ENCODE measurements at places on chromosomes 5 and 9.

DNA sequence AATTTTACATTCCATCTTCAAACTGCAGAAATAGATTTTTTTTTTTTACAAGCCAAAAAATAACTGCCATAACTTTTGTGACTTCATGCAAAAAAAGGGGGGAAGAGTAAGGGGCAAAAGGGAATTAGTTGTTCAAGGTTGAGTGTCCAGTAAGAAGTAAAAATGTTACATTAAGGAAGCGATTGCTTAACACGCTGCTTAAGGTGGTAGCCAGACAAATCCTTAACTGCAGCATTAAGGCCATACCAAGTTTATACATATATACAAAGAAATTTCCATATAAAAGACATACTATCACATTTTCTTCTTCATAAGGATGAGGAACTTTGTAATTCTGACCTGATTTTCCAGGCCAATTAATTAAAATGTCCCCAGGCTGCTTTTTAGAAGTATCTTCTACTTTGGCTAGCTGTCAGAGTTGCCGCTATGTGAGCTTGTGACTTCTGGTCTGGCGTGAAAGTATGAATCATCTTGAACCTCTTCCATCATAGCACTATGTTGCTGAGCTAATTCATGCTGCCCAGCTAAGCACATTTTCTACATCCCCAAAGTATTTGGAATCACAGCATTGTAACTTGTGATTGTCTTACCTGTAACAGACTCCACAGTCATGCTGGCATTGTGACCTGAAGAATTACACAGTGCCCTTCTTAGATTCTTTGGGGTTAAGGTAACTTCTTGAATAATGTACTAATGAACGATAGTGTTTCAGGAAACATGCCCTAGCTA is 40.0 kb downstream of the G3BP1 start:
- no peak for DNase-seq

DNA sequence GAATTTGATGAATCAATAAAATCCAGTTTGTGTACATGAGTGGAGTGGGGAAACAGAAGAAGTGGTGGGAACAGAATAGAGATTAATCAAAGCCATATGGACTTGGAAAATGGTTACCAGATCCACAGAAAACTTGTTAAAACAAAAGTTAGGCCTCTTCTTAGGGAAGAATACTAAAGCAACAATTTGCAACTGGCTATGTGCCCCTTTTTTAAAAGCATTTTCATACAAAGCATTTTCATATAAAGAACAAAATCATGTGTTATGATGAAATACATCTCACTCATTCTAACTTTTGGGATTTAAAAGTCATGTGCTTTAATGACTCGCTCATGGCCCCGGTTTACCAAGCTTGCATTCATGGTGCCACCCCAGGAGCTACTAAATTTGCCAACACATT is 276.9 kb downstream of the EFNA5 start:
- no peak for DNase-seq

DNA sequence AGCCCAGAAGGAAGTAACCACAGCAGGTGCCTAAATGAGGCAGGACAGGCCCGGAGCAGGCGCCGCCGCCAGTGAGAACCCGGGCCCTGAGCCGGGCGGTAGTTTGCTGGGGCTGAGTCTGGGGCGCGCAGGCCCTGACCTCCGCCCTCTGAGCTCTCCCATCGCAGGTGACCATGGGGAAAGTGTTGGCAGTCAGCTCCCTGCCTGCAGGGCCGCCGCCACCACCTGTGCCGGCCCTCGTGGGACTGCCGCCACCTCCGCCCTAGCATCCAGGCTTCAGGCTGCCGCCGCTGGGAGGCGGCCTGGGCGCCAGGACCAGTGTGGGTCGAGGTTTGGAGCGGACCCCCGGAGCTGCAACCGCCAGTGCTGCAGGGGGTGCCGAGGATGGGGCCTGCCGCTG is 61.1 kb downstream of the TARS1 start:
- DNase-seq, result no peak

DNA sequence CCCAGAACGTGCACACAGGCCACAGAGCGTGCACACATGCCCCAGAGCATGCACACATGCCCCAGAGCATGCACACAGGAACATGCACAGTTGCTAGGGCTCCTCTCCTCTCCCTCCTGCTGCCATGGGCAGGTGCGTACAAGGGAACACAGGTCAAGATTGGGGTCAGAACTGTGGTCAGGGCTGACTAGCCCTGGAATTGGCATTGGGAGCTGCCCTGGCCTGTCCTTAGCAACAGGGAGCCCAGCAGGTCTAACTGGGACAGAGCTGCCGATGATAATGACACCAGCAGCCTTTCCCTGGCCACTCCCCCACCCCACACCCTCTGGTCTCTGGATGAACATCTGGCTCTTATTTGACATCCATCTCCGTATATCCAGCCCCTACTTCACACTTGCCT is 8.0 kb downstream of the PCDH1 start:
- no peak for DNase-seq

GRCh38 chr5:150758203-150758530 is 650 bp downstream of the DCTN4 start:
- peak; percentile 27 for DNase-seq

DNA sequence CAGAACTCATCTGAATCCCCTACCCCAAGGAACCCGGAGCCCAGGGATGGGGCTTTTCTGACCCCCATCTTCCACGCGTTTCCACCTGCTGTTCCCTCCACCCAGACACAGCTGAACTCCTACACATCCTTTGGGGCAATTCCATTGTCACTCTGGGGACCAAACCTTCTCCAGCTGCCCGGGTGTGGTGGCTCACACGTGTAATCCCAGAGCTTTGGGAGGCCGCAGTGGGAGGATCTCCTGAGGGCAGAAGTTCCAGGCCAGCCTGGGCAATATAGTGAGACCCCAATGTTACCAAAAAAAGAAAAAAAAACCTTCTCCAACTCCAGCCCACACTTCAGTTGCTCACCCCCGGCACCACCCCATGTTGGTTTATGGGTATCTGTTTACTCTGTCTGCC is 8.1 kb downstream of the EPB41L4B start:
- no peak for DNase-seq

- no peak for DNase-seq
Observed at GRCh38 chr5:170000155-170000554, 19.9 kb upstream of the INSYN2B start.

GRCh38 chr9:131433302-131433854 is 39.5 kb downstream of the PRRC2B start:
- DNase-seq, result no peak

DNA sequence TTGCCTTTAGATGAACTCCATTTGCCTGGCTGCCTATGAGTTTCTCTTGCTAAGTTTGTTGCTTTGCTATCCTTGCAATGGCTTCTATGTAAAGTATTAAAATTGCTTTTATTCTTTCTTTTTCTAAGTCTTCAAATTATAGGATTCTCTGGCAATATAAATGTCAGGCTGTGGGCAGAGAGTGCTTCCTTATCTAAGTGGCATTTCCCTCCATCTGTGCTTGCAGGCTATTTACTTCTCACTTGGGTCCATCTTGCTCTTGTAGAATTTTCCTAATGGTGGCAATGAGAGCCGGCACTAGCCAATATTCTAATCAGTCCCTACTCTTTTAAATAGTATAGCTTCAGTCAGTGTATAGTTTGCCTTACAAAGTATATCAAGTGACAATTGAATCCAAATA is 63.3 kb downstream of the FAM174A start:
- no peak for DNase-seq

DNA sequence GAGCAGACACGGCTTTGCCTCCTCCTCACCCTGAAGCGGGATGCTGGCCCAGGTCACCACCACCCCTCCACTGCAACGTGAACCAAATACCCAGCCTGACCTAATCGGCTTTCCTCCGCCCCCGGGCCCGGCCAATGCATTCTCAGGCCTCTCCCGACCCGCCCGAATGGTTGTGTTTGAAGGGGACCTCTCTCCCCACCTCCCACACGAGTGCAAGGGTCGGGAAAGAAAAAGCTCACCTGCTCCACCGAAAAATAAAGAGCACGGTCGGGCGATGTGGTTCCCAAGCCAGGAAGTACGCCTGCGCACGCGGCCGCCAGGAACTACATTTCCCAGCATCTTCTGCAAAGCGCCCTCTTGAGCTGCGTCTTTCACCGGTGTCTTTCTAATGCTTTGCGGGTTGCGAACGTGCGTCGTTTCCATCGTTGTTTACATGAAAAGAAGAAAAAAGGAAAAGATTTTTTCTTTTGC is at the start of gene ZNF883:
Gene ZNF883 (minus strand): TSS at position 282 of the 471 bp plus-strand sequence.
- DNase-seq, result peak; percentile 46

DNA sequence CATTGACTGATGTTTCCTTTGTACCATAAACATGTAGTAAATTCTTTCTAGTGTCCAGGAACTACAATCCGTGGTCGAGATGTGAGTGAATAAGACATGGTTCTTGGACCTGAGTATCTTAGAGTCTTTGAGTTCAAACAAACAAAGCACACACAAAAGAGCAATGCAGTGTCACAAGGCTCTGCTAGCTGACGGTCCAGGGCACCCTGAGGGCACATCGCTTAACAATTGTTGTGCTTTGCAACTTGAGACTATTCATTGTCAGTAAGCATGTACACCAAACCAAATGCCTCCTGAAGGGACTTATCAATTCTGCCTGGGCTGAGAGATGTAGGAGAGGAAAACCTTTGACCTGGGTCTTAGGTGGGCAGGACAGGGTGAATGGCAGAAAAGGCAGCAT is 84.8 kb downstream of the CAMK4 start:
- no peak for DNase-seq

- no peak for DNase-seq
Observed at GRCh38 chr5:35819668-35820067, 37.0 kb upstream of the IL7R start.

GRCh38 chr5:118314931-118315330 is 673.4 kb downstream of the DTWD2 start:
- no peak for DNase-seq

DNA sequence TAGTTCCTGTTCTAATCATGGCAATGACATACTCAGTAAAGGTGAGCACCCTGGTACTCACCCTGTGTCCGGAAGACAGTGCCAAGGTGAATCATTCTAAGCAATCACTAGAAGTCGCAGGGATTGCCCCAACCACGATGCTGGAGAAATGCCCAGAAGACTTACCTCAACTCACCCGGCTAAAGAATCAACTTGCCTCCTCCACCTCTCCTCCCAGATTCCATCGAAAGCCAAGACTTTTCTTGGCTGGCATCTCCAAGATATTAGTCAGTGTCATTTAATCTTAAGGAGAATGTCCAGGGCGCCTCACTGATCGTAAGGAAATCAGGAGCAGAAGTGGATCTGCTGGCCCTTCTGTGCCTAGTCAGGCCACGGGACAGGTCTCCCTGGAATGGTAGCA is 204.9 kb downstream of the ERCC6L2 start:
- no peak for DNase-seq

GRCh38 chr5:142600611-142601358 is 85.1 kb downstream of the FGF1 start:
- DNase-seq, result no peak

DNA sequence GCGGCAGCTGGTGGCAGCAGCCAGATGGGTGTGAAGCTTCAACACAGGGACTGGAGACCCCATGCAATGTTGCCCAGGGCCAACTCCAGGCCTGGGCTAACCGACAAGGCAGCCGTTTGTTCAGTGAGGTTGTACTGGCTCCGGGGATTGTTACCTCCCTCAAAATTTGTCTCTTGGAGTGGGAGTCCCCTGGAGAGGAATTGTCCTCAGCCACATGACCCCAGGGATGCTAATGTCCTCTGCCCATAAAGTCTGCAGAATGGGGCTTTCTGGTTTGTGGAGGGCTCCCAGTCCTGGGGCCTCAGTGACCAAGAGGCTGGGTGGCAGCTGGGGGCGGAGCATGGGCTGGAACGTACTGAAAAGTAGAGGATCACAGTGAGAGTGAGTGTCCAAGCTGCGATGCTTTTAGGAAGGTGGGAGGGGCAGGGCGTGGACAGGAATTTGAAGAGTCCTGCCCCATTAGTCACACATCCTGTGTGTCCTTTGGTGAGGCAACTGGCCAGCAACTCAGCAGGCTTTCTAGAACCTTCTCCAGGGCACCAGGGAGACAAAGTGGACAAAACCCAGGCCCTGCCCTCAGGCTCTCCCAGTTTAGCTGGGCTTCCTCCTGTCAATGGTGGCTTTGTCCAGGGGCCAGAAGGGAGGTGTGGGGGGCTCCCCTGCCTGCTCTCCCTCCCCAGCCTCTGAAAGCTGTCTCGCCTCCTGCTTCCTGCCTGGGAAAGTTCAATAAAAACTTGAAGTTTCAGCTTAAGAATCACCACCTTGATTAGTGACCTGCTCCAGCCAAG is 114.0 kb downstream of the NSG2 start:
- no peak for DNase-seq

- no peak for DNase-seq
Observed at GRCh38 chr9:135021393-135021789, 66.1 kb upstream of the OLFM1 start.

DNA sequence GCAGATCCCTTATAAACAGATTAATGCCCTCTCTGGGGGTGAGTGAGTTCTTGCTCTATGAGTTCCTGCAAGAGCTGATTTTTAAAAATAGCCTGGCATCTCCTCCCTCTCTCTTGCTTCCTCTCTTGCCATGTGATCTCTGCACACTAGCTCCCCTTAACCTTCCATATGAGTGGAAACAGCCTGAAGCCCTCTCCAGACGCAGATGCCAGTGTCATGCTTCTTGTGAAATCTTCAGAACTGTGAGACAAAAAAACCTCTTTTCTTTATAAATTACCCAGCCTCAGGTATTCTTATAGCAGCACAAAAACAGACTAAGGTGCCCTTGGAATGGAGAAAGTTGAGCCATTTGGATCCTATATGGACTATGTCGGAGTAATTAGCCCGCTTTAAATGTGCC is 559.7 kb upstream of the CYLC2 start:
- DNase-seq, result no peak

- no peak for DNase-seq
Observed at GRCh38 chr9:35892051-35892450, 14.0 kb upstream of the HRCT1 start.

GRCh38 chr9:137607141-137607857 is 1.8 kb downstream of the ARRDC1 start:
- DNase-seq, result no peak

GRCh38 chr9:1726993-1727759 is 288.0 kb upstream of the SMARCA2 start:
- no peak for DNase-seq

GRCh38 chr5:5793242-5794117 is 371.0 kb downstream of the ICE1 start:
- DNase-seq, result no peak

- no peak for DNase-seq
Observed at GRCh38 chr5:163104464-163104863, 332.9 kb upstream of the CCNG1 start.

- DNase-seq, result no peak
Observed at GRCh38 chr9:83355024-83355444, 183.2 kb downstream of the FRMD3 start.

DNA sequence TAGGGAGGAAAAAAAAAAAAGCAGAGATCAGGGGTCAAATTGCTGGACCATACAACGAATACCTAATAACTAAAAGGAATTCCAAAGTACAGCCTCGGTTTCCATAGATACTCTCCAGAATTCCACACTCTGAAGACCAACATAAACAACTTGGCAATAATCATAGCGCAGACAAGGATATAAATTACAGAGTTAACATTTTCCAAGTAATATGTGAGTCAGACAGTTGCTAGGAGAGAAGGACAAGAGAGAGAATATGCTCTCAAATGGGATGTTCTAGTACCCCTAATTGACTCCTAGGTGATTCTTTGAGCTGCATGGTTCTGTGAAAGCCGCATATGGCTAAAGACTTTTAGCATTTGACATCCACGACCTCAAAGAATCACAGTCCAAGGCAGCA is 165.2 kb downstream of the FRMD3 start:
- DNase-seq, result no peak

Measured in CD4-positive, alpha-beta T cell treated with Interleukin-6 for 4 hours (primary cell).